ENCODE measurements at places on chromosomes 5 and 9. TPM values are rescaled to one million over a fixed set of nuclear protein-coding genes. Genes with fewer than 3 reads are reported as not detected.

The CCDC69 gene
- total RNA-seq, result 8.4 TPM

The EQTN gene
- total RNA-seq, result not detected

The PRXL2C gene
- 5.8 TPM for total RNA-seq

The PCDHA9 gene
- 0.04 TPM for total RNA-seq

The LCNL1 gene
- 0.20 TPM for total RNA-seq

The FREM1 gene
- 0.20 TPM for total RNA-seq

The ALDOB gene
- total RNA-seq, result 0.08 TPM

DNA sequence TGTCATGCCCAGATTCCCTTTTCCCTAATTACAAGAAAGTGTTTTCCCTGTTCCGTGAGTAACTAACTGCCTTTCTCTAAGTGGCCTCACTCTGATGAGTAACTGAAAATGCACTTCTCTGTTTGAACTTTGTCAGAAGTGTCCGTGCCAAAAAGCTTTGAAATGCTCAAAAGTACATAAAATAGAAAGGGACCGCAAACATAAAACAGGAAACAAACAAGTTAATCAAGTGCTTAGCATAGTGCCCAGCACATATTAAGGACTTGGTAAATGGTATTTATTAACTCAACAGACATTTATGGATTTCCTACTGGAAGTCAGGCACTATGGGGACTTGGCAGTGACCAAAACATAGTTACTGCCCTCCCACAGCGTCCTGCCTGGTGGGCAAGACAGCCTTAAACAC, 22.3 kb downstream of the AQP3 start:
- ATAC-seq, result peak; percentile 6

GRCh38 chr5:142319105-142319504, 5.7 kb downstream of the SPRY4 start:
- no peak for ATAC-seq

- ATAC-seq, result peak; percentile 22
Measured at GRCh38 chr9:93577975-93578682, 1.7 kb downstream of the PHF2 start.

DNA sequence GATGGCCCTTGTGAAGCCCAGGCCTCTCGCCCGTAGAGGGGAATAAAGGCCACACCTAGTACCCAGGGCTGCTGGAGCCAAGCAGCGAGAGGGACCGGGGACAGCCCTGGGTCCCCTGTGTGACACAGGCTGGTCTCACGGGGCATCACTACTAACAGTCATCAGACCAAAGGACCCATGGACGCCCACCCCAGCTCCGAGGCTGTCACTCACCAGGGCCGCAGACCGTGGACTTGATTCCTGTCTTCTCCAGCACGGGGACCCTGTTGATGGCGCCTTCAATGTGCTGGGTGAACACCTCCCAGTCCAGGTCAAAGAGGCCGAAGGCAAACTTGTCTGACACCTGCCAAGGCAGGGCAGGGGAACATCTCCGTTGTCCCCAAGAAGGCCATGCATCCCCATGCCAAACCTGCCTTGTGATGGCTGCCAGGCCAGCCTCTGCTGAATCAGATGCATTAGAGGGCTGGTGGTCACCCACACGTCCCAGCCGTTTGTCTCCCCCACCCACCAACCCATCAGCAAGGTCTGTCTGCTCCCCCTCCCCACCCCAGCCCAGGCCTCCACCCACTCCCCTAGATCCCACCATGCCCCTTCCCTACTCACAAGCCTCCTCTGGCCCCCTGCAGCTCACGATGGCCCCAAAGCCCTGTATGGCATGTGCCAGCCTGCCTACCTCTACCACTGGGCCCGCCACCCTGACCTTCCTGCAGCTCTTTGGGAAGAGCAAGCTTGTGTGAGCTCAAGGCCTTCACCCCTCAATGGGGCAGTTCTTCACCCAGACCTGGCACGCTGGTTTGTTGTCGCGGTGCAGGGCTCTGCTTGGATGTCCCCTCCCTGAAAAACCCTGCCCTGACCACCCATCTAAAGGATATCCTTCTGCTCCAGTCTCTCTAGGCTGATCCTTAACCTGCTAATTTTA, 20.8 kb downstream of the SARDH start:
- peak; percentile 17 for ATAC-seq

DNA sequence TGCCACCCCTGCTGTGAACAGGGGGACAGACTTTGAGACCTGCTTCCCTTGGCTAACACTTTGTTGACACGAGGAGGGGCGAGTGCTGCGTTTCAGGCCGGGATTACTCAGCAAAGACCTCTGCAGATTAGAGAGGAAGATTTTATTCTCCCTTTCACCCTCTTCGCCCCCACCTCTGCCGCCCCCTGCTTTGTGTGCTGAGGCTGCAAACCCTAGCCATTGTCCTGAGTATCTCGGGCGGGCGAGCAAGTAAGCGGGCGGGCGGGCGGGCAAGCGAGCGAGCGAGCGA, 6.0 kb downstream of the ISL1 start:
- no peak for ATAC-seq

GRCh38 chr5:9604416-9604815, 25.7 kb downstream of the TAS2R1 start:
- no peak for ATAC-seq

- ATAC-seq, result no peak
Measured at GRCh38 chr5:137837491-137838394, 29.9 kb upstream of the MYOT start.

- no peak for ATAC-seq
Measured at GRCh38 chr5:151451626-151452520, 4.5 kb downstream of the SLC36A1 start.

GRCh38 chr5:25091921-25092320, 447.1 kb upstream of the CDH10 start:
- ATAC-seq, result no peak

DNA sequence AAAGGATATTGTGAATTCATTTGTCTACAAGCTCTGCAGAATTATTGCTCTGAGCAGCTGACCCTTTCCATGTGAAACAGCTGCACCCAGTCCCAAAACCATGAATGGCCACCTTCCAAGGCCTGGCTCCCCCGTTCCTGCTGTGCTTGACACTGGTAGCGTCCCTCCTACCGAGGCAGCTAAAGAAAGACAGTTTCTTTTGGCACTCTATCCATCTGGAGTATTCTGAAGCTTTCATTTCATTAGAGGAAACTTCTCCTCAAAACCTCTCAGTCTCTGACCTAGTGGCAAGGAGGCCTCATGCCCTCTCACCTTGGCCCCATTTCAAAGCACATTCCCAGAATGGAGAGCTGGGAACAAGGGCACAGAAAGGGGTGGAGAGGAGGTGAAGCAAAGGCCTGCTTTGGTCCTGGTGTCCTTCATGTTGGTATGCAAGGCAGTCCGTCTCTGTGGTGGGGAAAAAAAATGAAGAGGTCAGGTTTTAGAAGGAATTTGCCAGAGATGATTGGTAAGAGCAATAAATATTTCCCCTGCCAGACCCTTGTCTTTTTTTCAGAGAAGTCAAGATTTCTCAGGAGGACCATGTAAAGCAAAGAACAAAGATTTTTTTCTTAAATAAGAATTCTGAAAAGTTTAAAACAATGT, 232.0 kb downstream of the RFK start:
- ATAC-seq, result no peak

GRCh38 chr5:75340714-75341478, 3.9 kb downstream of the HMGCR start:
- ATAC-seq, result peak; percentile 57

- no peak for ATAC-seq
Measured at GRCh38 chr5:135040333-135041144, 6.5 kb upstream of the PITX1 start.

All from esophagus mucosa (tissue), 1 donor.